ENCODE measurements at places on chromosomes 6 and 20.

- no peak for DNase-seq
Measured at GRCh38 chr20:1484438-1485116, 6.6 kb downstream of the SIRPB2 start.

DNA sequence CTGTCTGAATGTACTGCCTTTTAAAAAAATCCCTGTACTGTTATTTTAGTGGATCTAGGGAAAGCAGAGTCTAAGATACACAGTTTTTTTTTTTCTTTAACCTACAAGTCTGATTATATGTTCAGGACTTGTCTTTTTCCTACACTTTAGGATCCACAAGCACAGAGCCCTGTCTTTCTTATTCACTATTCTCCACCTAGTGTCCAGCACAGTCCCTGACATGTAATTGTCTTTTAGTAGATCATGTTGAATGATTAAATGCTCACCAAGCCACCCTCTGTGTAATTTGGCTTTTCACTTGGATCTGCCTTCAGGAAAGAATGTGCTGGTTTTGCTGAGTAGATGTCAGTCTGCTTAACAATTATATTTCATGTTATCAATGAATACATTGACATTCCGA is 35.8 kb upstream of the YWHAB start:
- DNase-seq: no peak

GRCh38 chr6:159681191-159681880 is 11.7 kb downstream of the SOD2 start:
- no peak for DNase-seq

- DNase-seq: no peak
Measured at GRCh38 chr6:4030669-4031068, 48.3 kb downstream of the FAM217A start.

DNA sequence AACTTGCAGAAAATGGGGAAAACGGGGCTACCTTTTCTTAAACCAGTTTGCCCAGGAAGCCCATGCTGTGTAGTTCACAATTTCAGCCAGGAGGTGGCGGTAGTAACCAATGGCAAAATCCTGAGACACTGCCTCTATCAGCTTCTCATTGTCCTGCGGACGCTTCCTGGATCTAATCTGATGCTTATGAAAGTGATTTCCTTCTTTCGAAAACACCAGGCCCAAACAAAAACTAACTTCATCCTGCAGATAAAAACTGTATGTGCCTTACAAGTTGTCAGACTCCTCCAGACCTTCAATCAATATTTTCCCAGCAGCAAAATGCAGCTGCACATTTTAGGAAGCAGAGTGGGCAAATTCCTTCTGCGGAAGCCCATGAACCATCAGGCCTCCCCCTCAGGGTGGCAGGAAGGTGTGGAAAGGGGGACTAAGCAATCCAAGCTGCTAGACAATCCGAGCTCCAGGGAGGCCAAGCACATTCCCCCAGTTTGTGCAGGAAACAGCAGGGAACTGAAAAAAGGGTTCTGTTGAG is 88.5 kb downstream of the LY86 start:
- DNase-seq: peak; percentile 75

GRCh38 chr6:142331075-142331551 is 29.3 kb downstream of the ADGRG6 start:
- peak; percentile 41 for DNase-seq

GRCh38 chr6:43503443-43503842 is 6.7 kb downstream of the LRRC73 start:
- no peak for DNase-seq

GRCh38 chr6:167706313-167707109 is 120.2 kb upstream of the AFDN start:
- DNase-seq: no peak

DNA sequence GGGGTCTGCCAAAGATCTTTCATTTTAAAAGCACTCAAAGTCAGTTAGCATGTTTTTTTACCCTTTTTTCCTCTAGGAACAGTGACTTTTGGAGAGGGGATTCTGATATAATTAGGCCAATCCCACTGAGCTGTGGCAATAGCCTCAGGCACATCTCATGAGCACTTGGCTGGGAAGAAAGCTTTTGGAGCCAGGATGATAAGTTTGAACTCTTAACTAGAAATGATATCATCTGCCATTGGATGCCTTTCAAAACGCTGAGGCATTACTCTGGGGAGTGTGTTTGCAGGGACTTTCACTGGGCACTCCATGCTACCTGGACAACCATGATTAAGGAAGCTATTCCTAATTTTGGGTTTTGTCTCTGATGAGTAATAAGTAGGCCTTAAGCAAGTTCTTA is 3.7 kb downstream of the SCGN start:
- no peak for DNase-seq

GRCh38 chr20:44961870-44962267 is 1.7 kb upstream of the TOMM34 start:
- peak; percentile 17 for DNase-seq

DNA sequence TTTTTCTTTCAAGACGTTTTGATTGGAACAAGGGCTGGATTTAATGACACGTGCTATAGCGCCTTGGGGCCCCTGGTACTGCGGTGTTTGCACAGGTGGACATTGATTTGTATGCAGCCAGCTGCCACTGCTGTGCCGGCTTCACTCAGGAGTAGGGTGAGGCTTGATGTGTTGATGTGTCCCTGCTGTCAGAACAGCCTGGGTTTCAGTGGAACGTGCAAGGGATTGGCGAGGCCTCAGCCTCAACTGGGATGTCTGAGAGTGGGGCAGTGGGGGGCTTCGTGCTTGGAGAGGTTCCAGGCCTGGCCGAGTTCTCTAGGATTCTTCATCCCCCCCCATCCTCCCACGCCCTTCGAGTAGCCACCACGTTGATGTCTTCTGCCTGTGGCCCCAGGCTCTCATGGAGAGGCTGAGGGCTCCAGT is 23.0 kb downstream of the PYGB start:
- no peak for DNase-seq

DNA sequence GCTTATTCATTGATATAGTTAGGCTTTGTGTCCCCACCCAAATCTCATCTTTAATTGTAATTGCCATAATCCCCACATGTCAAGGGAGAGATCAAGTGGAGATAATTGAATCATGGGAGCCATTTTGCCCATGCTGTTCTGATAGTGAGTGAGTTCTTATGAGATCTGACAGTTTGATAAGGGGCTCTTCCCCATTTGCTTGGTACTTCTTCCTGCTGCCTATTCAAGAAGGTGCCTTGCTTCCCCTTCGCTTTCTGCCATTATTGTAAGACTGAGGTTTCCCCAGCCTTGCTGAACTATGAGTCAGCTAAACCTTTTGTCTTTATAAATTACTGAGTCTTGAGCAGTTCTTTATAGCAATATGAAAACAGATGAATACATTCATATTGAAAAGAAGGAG is 45.6 kb downstream of the CENPW start:
- no peak for DNase-seq

- no peak for DNase-seq
Measured at GRCh38 chr6:157213426-157213825, 109.9 kb downstream of the TMEM242 start.

DNA sequence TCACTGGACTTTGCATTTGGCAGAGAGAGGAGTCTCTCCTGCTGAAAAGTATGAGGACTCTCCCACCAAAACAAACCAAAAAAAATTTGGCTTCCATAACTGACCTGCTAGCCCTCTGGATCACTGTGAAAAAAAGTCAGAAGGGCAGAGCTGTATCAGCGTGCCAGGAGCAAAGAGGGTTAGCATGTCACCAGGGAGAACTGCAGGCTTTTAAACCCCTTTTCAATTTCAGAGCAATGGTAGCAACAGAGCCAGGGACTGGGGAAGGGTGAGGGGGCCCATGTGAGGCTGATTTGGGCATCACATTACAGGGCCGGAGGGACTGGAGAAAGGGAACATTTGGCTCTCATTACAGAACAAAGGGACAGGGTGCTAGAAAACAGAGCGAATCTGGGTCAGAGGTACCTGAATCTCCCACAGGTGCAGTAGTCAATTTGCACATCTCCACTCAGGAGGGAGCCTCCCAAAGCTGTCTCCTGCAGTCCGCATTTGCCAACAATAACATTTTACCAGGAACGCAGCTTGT is 185.7 kb upstream of the EYA4 start:
- DNase-seq: no peak

DNA sequence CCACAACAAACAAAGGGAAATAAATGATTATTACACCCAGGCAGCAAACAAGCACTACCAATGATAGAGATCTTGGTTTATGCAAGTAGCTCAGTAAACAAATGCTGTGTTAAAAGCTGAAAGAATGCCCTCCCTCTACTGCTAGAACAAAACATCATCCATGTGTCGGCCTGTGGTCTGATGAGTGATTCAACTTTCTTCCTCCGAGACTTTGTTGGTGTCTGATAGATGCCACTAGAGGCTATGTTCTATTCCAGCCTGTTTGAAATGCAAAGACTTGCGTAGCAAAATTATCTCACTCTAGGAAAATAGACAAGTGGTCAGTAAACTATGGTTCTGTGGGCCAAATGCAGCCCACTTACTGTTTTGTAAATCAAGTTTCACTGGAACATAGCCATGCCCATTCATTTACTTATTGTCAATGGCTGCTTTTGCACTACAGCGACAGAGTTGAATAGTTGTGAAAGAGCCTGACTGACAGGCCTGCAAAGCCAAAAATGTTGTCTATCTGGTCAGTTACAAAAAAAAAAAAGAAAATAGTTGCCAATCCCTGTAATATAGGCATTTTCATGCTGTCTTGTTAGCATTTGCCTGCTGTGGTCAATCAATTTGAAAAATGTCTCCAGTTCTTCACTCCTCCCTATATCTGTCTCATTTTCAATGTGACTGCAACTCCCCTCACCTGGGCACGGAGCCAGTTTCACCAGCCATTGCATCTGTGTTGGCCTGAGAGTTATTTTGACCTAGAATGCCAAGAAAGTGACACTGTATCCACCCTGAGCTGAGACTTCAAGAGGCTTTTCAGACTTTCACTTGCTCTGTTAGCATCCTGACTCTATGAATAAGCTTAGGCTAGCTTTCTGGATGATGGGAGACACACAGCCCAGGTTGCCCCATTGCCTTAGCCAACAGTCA is 544.6 kb upstream of the BTBD3 start:
- DNase-seq: peak; percentile 27

GRCh38 chr6:107819964-107820337 is 4.2 kb downstream of the SCML4 start:
- DNase-seq: peak; percentile 42

DNA sequence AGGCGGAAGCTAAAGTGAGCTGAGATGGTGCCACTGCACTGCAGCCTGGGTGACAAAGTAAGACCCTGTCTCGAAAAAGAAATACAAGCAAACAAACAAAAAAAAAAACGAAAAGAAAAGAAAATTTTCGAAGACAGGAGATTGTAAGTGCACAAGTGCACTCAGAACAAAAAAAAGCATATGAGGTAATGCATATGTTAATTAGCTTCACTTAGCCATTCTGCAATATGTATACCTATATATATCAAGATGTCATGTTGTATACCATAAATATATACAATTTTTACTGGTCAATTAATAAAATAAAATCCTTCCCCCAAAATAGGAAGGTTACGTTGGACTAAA is 127.5 kb downstream of the RIN2 start:
- DNase-seq: no peak

DNA sequence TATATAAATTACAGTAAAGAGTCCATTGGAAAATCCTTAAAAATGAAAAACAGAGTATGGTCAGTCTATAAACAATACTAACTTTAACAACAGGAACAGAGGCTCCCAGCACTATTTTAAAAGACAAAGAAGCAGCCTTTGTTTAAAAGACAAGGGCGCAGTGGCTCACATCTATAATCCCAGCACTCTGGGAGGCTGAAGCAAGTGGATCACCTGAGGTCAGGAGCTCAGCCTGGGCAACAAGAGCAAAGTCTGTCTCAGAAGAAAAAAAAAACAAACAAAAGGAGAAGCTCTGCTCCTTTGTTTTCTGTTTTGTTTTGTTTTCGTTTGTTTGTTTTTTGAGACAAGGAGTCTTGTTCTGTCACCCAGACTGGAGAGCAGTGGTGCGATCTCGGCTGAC is 89.4 kb downstream of the DTNBP1 start:
- DNase-seq: no peak

DNA sequence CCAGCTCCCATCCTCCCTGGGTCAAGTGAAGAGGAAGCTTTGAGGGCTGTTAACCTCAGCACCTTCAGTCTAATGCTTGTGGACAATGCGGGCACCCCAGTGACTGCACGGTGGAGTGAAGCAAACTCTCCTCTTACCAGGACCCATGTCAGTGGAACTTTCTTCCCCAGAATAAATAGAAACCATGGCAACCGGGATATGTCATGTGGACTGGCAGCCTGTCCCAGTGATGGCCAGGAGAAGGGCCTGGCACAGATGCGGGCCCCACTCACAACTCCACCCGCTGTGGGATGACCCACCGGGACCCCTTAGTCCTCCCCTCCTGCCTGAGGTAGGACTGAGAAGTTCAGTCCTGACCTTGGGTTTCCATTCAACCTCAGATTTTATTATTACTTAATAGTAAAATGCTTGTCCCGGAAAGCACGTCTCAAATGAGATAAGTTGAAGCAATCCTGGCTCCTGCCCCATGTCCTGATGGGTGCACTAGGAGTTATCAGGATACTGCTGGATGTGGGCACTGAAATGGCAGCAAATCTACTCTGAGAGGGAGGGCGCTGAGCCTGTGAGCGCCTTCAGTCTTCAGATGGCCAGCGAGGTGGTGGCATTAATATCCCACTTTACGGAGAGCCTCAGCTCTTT is 23.5 kb downstream of the TOX2 start:
- DNase-seq: no peak

DNA sequence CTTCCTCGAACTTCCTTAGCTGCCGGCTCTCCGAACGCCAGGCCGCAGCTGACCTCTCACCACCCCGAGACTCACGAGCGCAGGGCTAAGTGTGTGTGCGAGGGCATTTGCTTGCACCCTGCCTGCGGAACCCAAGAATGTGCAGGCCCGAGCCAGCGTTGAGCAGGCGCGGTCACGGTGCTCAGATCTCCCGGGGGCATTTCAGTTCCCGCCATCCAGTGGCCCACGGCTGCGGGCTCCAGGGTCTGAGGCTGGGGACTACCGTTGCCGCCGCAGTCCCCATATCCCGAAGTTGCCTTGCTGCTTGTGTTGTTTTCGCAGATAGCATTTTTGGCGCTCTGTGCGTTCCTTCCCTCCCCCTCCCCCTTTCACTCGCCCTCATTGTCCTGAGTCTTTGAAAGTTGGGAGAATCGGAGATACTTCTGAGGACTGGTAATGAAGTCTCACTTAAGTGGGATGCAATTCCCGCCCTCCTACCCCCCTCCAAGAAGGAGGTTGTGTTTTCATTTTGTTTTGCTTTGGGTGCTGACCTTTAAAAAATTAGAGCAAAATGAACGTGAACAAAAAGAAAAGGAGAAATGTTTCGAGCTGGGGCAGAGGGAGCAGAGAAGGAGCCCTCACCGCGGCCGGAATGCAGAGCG is 1.7 kb downstream of the NR2E1 start:
- DNase-seq: no peak

- DNase-seq: peak; percentile 93
Measured at GRCh38 chr6:35596448-35597442, 84.0 kb upstream of the TULP1 start.

GRCh38 chr6:87431263-87431662 is 23.5 kb downstream of the CFAP206 start:
- DNase-seq: peak; percentile 45

DNA sequence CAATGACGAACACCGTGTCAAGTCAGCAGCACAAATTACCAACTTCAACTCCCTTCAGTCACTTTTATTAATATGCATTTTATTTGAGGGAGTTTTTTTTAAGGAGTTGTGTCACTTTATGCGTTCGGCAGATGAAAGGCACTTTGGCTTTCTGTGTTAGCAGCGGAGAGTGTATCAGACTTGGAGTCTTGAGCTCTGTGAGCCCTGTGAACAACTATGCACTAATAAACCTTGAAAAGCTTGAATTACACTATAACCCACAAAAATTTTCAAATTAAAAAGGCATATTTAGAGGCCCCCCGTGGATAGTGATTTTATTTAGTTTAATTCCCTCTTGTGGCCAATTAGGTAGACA is 335.3 kb upstream of the NT5E start:
- DNase-seq: peak; percentile 45
